ENCODE measurements at places on chromosomes 7 and 10. TPM values are rescaled to one million over a fixed set of nuclear protein-coding genes. Genes with fewer than 3 reads are reported as not detected.

The NKX1-2 gene
- not detected for total RNA-seq

The BEND7 gene
- total RNA-seq: 35.5 TPM

GRCh38 chr7:8249121-8249520 lies 12.8 kb downstream of the ICA1 start:
- H3K4me1 ChIP-seq: no peaks in the 10 kb centered on the region
- DNase-seq: no peak
- H3K36me3 ChIP-seq: no peaks in the 10 kb centered on the region
- no peak overlapping the region for H3K27ac ChIP-seq

GRCh38 chr7:36391436-36392198 lies 2.0 kb downstream of the ANLN start:
- DNase-seq: no peak
- H3K27ac ChIP-seq: no peak overlapping the region
- H3K4me1 ChIP-seq: peaks cover 14% of the 10 kb centered on the region
- H3K36me3 ChIP-seq: no peaks in the 10 kb centered on the region

- H3K36me3 ChIP-seq: no peaks in the 10 kb centered on the region
- no peaks in the 10 kb centered on the region for H3K27me3 ChIP-seq
- no peak overlapping the region for H3K27ac ChIP-seq
- H3K4me3 ChIP-seq: no peak overlapping the region
- H3K4me1 ChIP-seq: no peaks in the 10 kb centered on the region
- DNase-seq: no peak
These were observed 233.6 kb downstream of the BAMBI start for GRCh38 chr10:28910956-28911355.
